ENCODE measurements at places on chromosomes 1 and 21. TPM values are rescaled to one million over a fixed set of nuclear protein-coding genes. Genes with fewer than 3 reads are reported as not detected.

DNA sequence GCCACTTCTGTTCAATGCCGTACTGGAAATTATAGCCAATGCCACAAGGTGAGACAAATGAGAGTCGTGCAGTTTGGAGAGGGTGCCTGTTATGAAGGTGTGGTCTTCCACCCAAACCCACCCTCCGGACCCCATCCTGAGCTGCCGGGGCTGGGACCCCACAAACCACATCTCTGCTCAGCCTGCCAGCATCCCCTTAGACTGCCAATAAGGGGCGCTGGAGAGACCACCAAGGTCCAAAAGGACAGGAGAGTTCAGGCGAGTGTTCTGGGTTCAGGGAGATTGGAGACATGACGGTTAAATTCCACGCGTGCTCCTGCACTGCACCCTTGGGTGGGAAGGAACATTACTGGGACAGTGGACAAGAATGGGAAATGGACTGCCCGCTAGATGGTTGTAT lies 48.7 kb upstream of the COL18A1 start:
- no peak for DNase-seq

GRCh38 chr1:227788271-227789083 lies 27.0 kb upstream of the PRSS38 start:
- no peak for DNase-seq

DNA sequence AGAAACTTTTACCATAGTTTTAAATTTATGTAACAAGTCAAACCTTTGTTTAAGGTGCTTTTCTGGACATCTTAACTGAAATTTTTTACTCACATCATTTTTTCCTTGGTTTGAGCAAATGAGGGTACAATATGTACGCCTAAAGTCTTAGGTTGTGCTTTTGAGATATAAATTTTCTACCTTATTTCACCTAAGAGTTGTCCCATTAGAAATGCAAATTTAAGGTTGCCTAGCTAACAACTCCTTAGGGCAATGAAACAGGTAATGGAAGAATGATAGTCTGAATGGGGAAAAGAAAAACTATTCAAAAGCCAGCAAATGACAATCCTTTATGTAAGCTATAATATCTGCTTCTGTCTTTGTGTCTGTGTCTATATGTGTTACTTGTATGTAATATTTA lies 19.6 kb downstream of the NRDC start:
- no peak for DNase-seq

ANXA9 gene
- 2.1 TPM for polyA plus RNA-seq

PADI1 gene
- polyA plus RNA-seq = 0.57 TPM

Data from thymus (tissue), 14 donors.